ENCODE measurements at places on chromosomes 11 and 22. TPM values are rescaled to one million over a fixed set of nuclear protein-coding genes. Genes with fewer than 3 reads are reported as not detected.

The MS4A15 gene
- polyA plus RNA-seq = 0.04 TPM

DNA sequence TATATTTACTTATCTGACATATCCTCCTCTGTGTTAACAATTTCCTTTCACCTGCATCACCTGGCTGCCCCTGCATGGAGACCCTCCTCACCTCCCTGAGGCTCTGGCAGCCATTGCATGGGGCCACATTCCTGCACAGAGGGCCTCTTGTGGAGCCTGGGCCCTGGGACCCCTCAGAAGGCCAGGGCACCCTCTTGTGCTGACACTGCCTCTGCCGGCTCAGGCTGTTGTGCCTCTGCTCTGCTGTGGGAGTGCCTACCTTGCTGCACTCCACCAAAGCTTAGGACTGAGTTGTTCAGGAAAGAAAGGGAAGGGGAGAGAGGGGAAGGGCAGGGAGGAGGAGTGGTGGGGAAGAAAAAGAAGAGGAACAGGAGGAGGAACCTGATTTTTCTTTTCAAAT lies 194.5 kb downstream of the ADAMTS15 start:
- no peaks in the 10 kb centered on the region for H3K27me3 ChIP-seq
- H3K4me3 ChIP-seq = no peak overlapping the region
- H3K36me3 ChIP-seq = no peaks in the 10 kb centered on the region

GRCh38 chr11:96219981-96220623 lies 122.9 kb downstream of the MAML2 start:
- H3K4me3 ChIP-seq = no peak overlapping the region
- H3K36me3 ChIP-seq = no peaks in the 10 kb centered on the region
- no peak for DNase-seq
- no peaks in the 10 kb centered on the region for H3K27me3 ChIP-seq
- H3K4me1 ChIP-seq = peaks cover 11% of the 10 kb centered on the region

DNA sequence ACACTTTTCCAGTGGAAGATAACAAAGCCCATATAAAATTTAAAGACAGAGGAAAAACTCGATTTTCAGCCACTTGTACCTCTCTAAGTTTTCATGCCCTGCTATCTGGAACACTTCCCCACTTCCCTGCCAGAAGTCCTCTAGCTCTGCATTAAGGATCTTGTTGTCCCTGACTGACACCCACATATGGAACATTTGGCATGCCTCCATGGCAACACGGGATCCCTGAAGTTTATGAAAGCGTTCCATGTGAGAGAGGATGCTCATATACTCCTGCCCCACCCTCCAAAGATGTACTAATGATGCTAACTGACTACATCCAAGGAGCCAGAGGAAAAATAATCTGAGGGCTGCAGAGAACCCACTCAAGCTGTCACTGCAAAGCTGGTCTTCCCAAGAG lies 8.8 kb upstream of the C11orf91 start:
- no peak for DNase-seq
- H3K36me3 ChIP-seq = peaks cover 33% of the 10 kb centered on the region
- H3K27me3 ChIP-seq = no peaks in the 10 kb centered on the region
- peaks cover 23% of the 10 kb centered on the region for H3K4me1 ChIP-seq

GRCh38 chr22:17792854-17793434 lies 18.7 kb upstream of the BID start:
- H3K36me3 ChIP-seq = peaks cover 43% of the 10 kb centered on the region
- no peaks in the 10 kb centered on the region for H3K4me1 ChIP-seq
- DNase-seq = no peak

GRCh38 chr11:69437001-69437875 lies 44.2 kb upstream of the LINC01488 start:
- H3K4me3 ChIP-seq = no peak overlapping the region
- no peak overlapping the region for H3K27ac ChIP-seq
- H3K27me3 ChIP-seq = no peaks in the 10 kb centered on the region
- DNase-seq = peak; percentile 33
- H3K4me1 ChIP-seq = peaks cover 3% of the 10 kb centered on the region

GRCh38 chr22:36986242-36986821 lies 32.9 kb downstream of the TST start:
- no peak for DNase-seq
- H3K4me1 ChIP-seq = peaks cover 3% of the 10 kb centered on the region
- no peaks in the 10 kb centered on the region for H3K36me3 ChIP-seq
- H3K4me3 ChIP-seq = no peak overlapping the region
- H3K27me3 ChIP-seq = peaks cover 25% of the 10 kb centered on the region

- H3K36me3 ChIP-seq = no peaks in the 10 kb centered on the region
- H3K4me1 ChIP-seq = no peaks in the 10 kb centered on the region
- H3K27ac ChIP-seq = no peak overlapping the region
- no peak for DNase-seq
- no peak overlapping the region for H3K4me3 ChIP-seq
- H3K27me3 ChIP-seq = no peaks in the 10 kb centered on the region
Measured at GRCh38 chr11:112391086-112391485, 130.4 kb upstream of the PLET1 start.

GRCh38 chr11:47967577-47968525 lies 12.5 kb upstream of the PTPRJ start:
- no peak for DNase-seq
- no peak overlapping the region for H3K4me3 ChIP-seq
- H3K27me3 ChIP-seq = no peaks in the 10 kb centered on the region
- H3K27ac ChIP-seq = no peak overlapping the region

GRCh38 chr11:61919705-61920631 lies 2.6 kb upstream of the RAB3IL1 start:
- peaks cover 4% of the 10 kb centered on the region for H3K27me3 ChIP-seq
- peak overlapping the region; percentile 69 for H3K27ac ChIP-seq
- peaks cover 54% of the 10 kb centered on the region for H3K4me1 ChIP-seq
- H3K4me3 ChIP-seq = peak overlapping the region; percentile 61
- DNase-seq = peak; percentile 92

DNA sequence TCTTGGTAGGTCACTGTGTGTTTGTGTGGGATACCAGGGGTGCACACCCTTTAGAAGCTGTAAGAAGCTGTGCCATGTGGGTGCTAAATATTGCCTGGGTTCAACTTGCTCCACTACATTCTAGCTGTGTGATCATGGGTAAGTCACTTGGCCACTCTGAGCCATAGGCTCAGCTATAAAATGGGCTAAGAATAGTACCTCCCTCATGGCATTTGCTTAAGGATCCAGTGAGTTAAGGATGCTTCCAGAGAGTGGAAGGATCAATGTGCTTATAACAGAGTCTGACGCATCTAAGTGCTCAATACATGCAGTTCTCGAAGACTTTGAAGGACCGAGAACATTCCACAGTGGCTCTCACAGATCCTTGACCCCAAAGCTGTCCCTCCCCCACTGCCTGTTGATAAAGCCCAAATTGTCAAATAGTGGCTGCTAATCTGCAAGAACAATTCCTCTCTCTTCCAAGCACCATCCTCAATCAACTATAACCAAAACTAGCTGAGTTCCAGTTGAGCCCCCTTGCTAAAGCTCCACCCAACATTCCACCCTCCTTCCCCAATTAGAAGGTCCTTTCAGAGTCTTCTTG lies 13.2 kb upstream of the TMPRSS6 start:
- H3K36me3 ChIP-seq = no peaks in the 10 kb centered on the region
- H3K4me1 ChIP-seq = no peaks in the 10 kb centered on the region
- H3K4me3 ChIP-seq = no peak overlapping the region
- H3K27me3 ChIP-seq = no peaks in the 10 kb centered on the region

GRCh38 chr22:49155039-49155769 lies 672.5 kb downstream of the BRD1 start:
- no peak for DNase-seq
- H3K4me3 ChIP-seq = no peak overlapping the region
- H3K4me1 ChIP-seq = peaks cover 24% of the 10 kb centered on the region
- H3K27me3 ChIP-seq = no peaks in the 10 kb centered on the region
- no peak overlapping the region for H3K27ac ChIP-seq
- H3K36me3 ChIP-seq = no peaks in the 10 kb centered on the region

DNA sequence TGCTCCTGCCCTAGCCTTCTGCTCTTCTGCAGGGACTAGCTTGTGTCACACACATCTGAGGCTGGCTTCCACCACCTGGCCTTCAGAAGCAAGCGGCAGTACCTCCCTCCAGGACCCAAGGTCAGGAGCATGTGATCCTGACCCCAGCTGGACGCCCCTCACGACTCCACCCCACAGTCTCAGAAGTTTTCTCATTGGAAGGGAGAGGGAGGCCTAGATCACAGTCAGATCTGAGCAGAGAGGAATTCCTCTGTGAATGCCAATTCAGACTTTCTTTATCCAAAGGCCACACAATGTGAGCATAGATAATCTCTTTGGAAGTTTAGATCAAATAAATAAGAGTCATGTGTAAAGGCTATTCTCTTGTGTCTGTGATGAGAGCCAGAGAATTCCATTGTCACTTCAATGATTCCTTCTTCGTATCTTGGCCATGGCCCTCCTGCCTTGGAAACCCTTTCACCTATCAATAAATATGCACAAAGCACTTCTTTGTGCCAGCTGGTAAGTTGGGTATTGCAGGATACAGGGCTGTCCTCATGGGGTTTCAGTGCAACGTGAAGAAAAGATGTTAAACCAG lies 142.9 kb downstream of the SNX19 start:
- H3K27me3 ChIP-seq = peaks cover 3% of the 10 kb centered on the region
- no peaks in the 10 kb centered on the region for H3K36me3 ChIP-seq
- DNase-seq = no peak

Measured in large intestine (tissue), 12 donors.